ENCODE measurements at places on chromosomes 12 and 14. TPM values are rescaled to one million over a fixed set of nuclear protein-coding genes. Genes with fewer than 3 reads are reported as not detected.

GRCh38 chr12:124939079-124939420 is 24.6 kb upstream of the UBC start:
- peak; percentile 79 for DNase-seq

GRCh38 chr14:95296966-95297365 is 22.7 kb downstream of the CLMN start:
- no peak for DNase-seq

GRCh38 chr12:102573237-102573636 is 92.9 kb upstream of the IGF1 start:
- no peak for DNase-seq

DNA sequence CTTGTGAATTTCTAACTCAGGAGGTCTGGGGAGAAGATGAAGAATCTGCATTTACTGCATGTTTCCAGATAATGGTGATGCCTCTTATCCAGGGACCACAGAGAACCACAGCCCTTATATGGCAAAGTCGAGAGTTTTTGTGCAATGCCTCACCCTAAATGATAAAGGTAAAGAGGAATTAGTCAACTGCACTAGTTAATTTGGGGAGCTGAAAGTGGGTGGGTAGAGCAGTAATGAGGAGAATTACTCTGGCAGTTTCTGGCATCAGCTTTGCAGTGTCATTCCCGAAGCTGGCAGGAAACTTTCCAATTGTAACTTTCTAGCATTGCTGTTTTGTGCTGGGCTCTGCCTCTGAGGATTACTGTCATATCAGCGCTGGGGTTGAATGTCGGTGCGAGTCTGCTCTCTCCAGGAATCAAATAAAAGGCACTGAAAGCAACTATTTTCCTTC is 10.3 kb downstream of the EGLN3 start:
- DNase-seq = no peak

DNA sequence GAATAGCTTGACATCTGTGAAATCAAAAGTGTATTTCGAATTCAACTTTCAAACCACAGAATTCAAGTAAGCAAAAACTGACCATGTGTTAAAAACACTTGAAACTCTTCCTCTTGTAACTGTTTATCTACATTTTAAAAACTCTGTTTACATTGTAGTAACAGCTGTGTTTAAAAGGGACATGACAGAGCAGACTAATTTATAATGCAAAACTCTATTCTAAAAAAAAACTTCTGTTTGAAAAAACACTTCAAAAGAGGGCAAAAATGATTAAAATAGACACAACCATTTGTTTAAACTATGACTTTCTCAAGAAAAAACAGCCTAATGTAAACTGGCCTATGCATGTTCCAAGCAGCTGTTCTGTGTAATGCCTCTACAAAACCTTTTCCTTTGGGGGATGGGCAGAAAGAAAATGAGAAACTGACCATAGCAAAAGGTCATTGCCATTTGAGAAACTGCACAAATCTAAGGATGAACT is 149.1 kb upstream of the HMGA2 start:
- DNase-seq = no peak

- no peak for DNase-seq
Measured at GRCh38 chr12:1532375-1533165, 61.8 kb downstream of the FBXL14 start.

- DNase-seq = no peak
Measured at GRCh38 chr14:68911594-68912227, 67.4 kb downstream of the ACTN1 start.

GRCh38 chr12:76863005-76863670 is 15.7 kb downstream of the CSRP2 start:
- no peak for DNase-seq

- no peak for DNase-seq
Measured at GRCh38 chr12:109728921-109729320, 15.3 kb downstream of the FAM222A start.

DNA sequence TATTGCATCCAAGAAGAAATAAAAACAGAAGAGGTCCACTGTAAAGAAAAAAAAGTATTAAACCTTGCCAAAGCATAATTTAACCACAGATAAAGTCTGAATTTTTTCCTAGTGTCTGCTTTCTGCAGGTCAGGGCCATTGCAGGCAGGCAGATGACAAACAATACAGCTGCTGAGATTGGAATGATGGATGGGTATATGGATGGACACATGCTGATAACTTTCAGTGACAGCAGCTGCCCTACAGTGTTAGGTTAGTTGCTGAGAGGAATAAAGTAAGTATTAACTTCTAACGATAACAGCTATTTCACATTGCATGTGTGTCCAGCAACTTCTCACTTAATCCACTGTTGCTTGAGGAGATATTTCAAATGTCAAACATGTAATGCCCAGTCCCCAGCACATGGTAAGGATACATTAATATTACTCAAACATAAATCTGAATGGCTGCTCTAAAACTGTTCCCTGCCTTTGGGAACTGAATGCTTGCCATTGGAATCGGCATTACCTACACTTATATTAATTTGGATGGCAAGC is 515.3 kb downstream of the RMST start:
- no peak for DNase-seq

Gene CARMIL3
- total RNA-seq = 0.96 TPM

- no peak for DNase-seq
Measured at GRCh38 chr12:10392394-10392930, 2.6 kb upstream of the KLRK1 start.

DNA sequence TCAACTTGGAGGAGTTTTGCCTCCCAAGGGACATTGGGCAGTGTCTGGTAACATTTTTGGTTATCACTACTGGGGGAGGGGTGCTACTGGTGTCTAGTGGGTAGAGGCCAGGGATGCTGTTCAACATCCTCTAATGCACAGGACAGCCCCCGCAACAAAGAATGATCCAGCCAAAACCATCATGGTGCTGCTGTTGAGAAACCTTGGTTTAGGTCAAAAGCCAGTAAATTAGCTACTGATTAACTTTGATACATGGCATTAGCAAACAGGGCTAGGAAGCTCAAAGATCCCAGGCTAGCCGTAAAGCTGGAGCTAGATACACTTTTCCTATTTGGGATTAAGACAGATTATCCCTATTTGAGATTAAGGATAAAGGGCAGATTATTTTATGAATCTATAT is 8.8 kb downstream of the ALKBH2 start:
- DNase-seq = no peak

Gene CLEC1A
- 15.0 TPM for total RNA-seq

- no peak for DNase-seq
Measured at GRCh38 chr14:76413962-76414600, 38.1 kb downstream of the ESRRB start.

Gene NXPH4
- total RNA-seq = not detected

- DNase-seq = no peak
Measured at GRCh38 chr14:99769799-99770198, 23.4 kb upstream of the EML1 start.

GRCh38 chr12:59615392-59616165 is 19.8 kb downstream of the SLC16A7 start:
- no peak for DNase-seq

DNA sequence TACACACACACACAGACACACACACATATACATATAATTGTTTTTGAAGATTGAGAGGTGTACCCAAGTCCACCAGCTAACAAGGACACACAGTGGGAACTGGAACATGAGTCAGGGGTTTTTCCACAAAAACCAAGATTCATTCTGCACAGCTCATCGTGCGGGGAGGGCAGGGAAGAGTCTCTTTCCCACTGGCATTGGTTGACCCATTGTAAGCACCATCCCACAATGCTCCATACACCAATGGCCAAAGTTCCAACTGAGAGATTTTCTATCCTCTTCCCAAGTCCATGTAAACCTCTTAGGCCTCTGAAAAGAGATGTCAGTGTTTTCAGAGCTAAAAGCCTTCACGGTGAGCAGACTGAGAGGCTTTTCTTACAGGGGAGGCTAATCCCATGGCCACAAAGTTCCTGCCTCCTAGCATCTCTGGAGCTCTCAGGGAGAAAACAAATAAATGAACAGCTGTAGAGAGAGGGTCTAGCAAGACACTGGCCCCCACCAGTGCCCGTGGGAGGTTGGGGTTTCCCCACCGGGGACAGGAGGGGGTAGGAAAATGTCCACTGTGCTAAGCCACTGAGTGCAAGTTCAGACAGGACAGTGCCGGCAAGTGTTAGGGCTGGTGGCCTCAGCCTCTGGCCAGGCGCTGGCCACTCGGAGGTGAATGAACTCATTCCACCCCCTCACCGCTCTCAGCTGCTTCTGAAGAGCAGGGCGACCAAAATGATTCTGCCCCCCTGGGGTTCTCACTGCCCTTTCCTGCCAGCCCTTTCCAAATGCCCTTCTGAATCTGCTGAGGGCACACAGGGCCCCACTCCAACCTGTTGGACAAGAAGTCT is 21.5 kb upstream of the TC2N start:
- no peak for DNase-seq

Measured in upper lobe of right lung (tissue), 1 donor.